ENCODE measurements at places on chromosomes 12 and 14.
A peak's percentile ranks its signal among the peaks of the same experiment; 100 is the strongest.

- no peak for DNase-seq
Measured at GRCh38 chr14:39733741-39734140, 301.5 kb upstream of the FBXO33 start.

DNA sequence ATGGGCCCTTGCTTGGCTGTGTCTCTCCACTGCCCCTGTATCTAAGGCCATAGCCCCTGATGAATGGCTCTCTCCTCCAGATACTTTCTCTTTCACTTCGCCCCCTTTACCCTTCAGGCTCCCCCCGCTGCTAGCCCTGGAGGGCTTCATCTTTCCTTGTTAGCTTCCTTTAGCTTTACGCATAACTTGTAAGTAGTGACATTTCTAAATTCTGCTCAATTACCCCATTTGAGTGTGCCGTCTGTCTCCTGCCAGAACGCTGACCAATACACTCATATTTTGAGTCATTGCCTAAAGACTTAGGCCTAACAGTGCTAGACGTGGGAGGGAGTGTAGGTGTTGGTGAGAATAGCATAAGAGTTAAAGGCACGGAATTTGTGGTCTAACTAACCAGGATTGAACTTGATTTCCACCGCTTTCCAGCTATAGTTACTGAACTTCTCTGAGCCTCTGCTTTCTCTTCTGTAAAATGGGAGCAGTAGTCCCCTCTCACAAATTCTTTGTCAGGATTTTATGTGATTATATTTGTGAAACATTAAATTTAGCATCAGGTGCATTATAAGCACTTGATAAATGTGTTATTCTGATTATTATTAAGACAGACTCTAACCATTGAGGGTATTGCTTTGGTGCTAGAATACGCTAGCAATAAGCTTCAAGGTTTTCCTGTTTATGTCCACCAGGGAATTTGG is 129.3 kb downstream of the ZFP36L1 start:
- peak; percentile 8 for DNase-seq

GRCh38 chr12:8455271-8455670 is 491 bp upstream of the CLEC6A start:
- DNase-seq, result no peak

DNA sequence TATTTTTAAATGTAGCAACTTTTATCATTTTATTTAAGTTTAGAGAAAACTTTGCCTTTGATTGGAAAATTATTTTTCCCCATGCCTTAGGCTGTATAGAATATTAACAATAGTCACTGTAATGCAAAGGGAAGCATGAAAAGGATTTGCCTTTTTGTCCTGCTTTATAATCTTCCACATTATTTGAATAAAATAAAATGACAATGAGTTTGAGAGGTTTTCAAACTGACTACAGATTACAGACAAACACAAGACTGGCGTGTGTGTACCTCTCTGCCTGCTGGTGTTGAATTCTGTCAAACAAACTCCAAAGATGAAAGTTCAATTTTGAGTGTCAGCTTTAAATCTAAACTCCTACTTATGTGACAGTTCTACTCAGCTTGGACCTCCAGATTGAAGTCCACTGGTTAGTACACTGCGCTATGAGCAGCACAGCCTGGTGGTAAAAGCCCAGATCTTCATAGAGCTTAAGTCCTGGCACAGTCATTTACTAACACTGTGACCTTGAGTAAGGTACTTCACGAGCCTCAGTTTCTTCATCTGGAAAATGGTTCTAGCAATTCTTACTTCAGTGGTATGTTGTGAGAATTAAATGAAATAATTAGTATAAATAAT is 98.3 kb upstream of the CPNE8 start:
- DNase-seq, result no peak

DNA sequence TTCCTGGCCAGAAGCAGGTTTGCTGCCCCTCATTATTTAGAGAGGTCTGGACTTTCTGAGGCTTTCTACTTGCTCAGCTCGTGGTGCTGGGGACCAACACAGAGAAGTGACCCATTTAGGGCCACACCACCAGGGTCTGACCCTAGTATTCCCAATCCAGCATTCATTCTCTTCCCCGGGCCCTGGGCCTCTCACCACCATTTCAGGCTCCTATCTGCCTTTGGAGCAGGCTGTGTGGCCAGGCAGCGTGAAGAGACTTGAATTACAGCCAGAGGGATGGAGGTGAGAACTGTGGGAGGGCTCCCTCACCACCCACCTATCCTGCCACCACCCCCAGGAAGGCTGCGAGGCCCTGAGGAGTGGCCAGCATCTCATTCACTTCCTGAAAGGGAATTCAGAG is 24.6 kb downstream of the FAM222A start:
- no peak for DNase-seq

- no peak for DNase-seq
Measured at GRCh38 chr14:30580616-30581282, 21.8 kb downstream of the G2E3 start.

GRCh38 chr14:77033622-77034589 is 5.4 kb upstream of the IRF2BPL start:
- peak; percentile 78 for DNase-seq

DNA sequence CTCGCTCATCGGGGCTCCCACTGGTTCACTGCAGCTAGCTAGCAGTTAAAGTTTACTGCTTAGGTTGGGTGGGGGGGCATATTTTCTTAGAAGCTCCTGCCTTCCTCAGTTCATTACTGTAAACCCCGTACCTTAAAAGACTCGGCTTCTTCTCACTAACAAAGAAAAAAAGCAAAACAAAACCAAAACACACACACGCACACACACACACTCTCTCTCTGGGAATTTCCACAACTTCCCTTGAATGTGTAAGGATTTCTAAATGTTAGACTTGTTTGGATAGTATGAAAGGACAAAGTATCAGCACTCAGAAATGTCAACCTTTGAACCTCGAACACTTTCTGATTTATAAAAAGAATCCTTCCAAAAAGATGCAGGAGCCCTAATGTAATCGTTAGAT is 927 bp downstream of the PTHLH start:
- DNase-seq, result no peak

GRCh38 chr12:92784356-92784755 is 81.6 kb downstream of the PLEKHG7 start:
- no peak for DNase-seq

- no peak for DNase-seq
Measured at GRCh38 chr12:70049596-70050360, 193.5 kb upstream of the CNOT2 start.

DNA sequence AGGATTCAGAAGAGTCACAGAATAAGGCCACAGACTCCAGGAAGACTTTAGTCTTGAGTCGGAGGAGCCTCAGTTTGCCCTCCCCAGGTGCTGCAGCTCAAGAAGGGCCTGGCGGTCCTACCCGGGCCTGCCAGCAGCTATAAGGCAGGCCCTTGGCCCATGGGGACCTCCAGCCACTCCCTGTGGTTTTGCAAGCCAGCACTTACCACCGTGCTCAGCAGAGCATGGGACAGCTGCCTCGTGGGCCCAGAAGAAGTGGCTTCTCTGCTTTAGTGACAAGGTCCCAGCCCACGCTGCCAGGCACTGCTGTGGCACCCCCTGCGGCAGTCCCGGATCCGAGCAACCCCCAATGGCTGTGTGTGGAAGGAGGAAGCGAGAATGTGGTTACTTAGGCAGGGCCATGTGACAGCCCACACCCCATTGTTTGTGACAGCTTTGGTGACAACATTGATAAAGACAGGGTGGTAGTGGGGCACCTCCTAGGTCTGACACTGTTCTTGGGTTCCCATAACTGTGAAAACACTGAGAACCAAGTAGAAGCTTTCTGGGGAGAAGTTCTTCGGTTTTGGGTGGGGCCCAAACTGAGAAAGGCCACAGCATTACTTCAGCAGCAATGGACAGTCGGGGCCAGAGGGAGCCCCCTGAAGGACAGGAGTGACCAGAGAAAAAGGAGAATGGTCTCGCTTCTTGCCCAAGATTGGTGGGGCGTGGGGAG is at the start of gene SELPLG:
Gene SELPLG (minus strand): TSS at position 361 of the 715 bp plus-strand sequence. CDS start 9,587 bp downstream, outside the sequence.
- DNase-seq, result peak; percentile 65

DNA sequence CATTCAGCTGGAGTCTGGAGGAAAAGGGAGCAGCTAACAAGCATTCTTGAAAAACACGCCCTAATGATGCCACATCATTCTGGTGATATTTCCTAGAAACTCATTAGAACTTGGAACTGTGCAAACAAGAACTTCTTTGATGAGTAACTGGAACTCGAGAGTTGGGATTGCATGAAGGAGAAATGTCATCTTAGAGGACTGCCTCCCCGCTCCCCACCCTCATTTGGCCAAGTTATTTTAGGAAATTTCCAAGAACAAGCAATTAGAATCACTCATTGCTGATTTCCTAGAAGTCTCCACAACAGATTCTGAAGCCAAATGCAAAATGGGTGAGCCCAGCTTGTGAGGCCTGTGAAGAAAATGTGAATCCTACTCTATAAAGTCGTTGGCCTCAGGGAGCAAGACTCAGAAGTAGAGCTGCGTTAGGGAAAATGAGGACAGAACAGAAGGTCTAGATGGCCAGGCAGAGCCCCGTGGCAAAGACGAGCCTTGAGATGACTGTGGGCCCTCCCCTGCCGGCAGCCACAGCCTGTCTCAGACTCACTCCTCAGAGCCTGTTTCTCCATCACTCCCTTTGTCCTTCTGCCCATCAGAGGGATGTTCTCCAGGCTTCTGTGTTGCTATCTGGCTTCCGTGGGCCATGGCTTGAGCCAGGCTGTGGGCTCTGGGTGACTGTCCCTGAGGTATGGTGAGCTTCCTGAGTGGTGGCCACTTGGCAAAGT is 38.4 kb downstream of the RTL1 start:
- no peak for DNase-seq

- DNase-seq, result no peak
Measured at GRCh38 chr12:70826156-70826555, 94.4 kb downstream of the PTPRR start.

DNA sequence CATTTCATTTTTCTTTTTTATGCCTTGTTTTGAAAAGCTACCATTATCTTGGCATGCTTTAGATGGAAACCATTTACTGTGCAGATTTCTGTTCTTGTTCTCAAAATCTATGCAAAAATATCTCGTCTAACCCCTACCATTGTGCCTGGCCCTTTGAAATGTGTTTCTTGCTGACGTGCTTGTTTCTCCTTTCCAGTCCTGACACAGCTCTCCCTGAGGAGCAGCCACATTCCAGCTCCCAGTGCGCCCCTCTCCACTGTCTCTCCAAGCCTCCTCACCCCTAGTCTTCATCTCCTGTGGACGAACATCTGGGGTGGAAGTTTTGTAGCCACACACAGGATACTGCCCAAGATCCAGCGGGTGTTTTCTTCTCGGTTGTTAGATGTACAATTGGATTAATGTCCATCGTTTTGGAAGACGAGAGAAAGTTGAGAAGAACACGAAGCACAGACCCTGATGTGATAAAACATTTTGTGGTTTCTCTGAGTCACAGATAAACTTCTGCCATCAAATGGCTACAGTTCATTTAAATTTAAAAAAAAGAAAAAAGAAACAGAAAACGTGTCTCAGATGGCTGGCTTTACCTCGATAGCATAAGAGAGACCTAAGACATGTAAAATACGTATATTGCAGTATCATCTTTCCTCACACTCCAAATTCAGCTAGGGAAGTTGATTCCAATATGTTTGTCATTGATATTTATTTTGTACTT is 21.9 kb upstream of the FGD4 start:
- DNase-seq, result no peak

GRCh38 chr14:32681598-32681997 is 257.1 kb upstream of the NPAS3 start:
- no peak for DNase-seq

DNA sequence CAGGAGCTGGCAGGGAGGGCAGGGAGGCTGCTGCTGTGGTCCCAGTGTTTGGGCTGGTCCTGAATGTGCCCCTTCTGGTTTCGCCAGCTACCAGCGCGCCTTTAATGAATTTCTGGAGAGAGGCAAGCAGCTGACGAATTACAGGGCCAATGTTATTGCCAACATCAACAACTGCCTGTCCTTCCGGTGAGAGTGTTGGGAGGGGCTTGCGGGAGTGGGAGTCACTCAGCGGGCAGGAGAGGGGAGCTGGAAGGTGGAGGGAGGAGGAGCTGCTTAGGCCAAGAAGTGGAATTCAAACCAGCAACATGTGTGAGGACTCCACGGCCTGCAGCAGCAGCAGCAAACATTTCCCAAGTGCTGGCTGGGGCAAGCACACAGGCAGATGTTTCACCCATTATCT is 7.7 kb downstream of the TNFAIP2 start:
- no peak for DNase-seq

DNA sequence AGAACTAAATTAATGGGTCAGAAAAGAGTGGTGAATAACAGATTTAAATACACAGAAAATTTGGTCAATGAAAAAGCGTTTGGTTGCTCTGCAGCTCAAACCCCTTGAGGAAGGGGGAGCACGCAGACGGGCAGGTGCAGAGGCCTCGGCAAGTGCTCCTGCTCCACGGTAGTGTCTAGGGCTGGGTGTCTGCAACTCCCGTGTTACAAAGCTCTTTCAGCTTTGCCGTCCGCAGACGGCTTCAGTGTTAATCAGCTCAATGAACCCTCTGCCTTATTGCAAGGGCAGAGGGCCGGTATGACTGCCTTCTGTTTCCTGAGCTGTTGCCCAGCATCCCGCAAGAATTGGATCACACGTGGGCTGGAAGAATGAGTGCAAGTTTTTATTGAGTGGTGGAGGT is 125.7 kb upstream of the TRHDE start:
- DNase-seq, result no peak

GRCh38 chr14:94005324-94006073 is 8.4 kb downstream of the CCDC197 start:
- no peak for DNase-seq

- DNase-seq, result no peak
Measured at GRCh38 chr12:1576410-1577241, 17.8 kb downstream of the FBXL14 start.

DNA sequence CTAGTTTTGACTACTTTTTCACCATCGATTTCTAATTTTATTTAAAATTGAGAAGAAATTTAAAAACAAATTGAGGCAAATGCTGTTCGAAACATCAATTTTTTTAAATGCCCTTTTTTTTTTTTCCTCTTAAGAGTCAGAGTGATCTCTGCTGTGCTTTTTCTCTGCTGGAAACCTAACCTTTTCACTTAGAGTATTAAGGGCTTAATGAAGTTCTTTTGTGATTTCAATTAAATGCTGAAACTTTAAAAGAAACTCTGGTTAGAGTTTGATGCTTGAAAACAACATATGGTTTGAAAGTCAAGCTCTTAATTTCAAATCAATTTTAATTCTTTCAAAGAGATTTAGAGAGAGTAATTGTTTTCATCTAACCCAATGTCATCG is 171.8 kb downstream of the TMTC2 start:
- no peak for DNase-seq

- no peak for DNase-seq
Measured at GRCh38 chr12:46660719-46661109, 165.1 kb downstream of the SLC38A4 start.

GRCh38 chr12:66647034-66647691 is 31.7 kb downstream of the GRIP1 start:
- DNase-seq, result no peak

- DNase-seq, result no peak
Measured at GRCh38 chr14:31166271-31166561, 41.4 kb downstream of the HECTD1 start.

Measured in stimulated activated CD4-positive, alpha-beta T cell treated with anti-CD3 and anti-CD28 coated beads, Interleukin-12 subunit alpha, Interleukin-12 subunit beta, amount 100 ng/mL, for 4 hours (primary cell).